ENCODE measurements at places on chromosomes 4 and X.

- DNase-seq: no peak
These were observed 63.0 kb downstream of the MBNL3 start for GRCh38 chrX:132425744-132426318.

GRCh38 chr4:28973587-28974350, 1746.4 kb upstream of the PCDH7 start:
- DNase-seq: no peak

GRCh38 chr4:145873901-145874300, 64.7 kb downstream of the ZNF827 start:
- no peak for DNase-seq

DNA sequence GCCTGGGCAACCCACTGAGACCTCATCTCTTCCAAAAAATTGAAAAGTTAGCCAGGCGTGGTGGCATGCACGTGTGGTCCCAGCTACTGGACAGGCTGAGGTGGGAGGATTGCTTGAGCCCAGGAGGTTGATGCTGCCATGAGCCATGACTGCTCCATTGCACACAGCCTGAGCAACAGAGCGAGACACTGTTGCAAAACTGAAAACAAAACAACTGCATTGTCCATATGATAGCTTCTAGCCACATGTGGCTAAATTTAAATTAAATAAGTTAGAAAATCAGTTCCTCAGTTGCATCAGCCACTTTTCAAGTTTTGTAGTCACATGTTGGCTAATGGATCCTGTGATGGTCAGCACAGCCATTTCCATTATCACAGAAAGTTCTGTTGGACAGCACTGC, 67.9 kb downstream of the GAB1 start:
- no peak for DNase-seq

DNA sequence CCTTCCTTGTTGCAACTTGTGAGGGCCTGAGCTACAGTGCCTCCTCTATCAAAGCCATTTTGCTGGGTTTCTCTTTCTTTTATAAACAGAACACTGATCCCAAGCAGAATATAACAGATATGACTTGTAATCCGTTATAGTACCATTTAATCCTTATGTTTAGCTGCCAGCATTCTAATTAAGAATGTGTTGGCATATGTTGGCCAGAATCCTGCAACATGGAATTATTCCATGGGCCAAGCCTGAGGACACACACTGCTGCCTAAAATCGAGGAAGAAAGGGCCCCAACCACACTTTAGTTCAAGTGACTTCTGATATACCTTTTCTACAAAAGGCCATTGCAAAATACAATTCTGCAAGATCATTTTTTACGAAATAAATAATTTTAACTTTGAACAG, 28.0 kb downstream of the PALLD start:
- no peak for DNase-seq

All from hematopoietic multipotent progenitor cell treated with erythropoietin and hydrocortisone succinate and interleukin-3 and kit ligand, for 4 days (in vitro differentiated cells).